ENCODE measurements at places on chromosomes 4 and X.

GRCh38 chrX:42420426-42420825, 357.5 kb downstream of the PPP1R2C start:
- DNase-seq: no peak

GRCh38 chr4:177484613-177485021, 42.4 kb upstream of the AGA start:
- no peak for DNase-seq

GRCh38 chr4:42906341-42906740, 13.8 kb downstream of the GRXCR1 start:
- DNase-seq: peak; percentile 22

DNA sequence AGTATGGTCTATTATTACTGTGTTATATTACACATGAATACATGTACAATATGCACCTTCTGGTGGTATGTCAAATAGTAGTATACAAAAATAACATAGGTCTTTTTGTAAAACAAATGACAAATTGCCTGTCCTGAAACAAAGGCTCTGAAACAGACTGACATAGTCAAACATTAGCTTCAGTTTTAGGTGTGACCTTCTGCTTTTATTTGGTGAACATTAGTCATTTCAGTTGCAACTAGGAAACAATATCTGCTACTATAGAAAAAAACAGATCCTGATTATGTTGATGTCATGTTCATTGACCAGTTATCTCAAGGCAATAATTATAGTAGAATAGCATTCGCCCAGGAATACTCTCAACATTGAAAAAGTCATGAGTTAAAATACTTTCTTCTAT, 123.0 kb downstream of the CHRNA9 start:
- DNase-seq: no peak

- DNase-seq: no peak
Observed at GRCh38 chrX:56232221-56233082, at the start of gene KLF8. KLF8 (plus strand) TSS chrX:56232356; CDS start chrX:56233335, 979 bp downstream.

GRCh38 chr4:27129871-27130366, 269.3 kb downstream of the STIM2 start:
- no peak for DNase-seq

- DNase-seq: no peak
Observed at GRCh38 chr4:125045311-125045710, 269.4 kb upstream of the FAT4 start.

- no peak for DNase-seq
Observed at GRCh38 chr4:81442484-81443085, 29.1 kb downstream of the RASGEF1B start.

GRCh38 chrX:123924186-123924585, 37.3 kb upstream of the STAG2 start:
- peak; percentile 21 for DNase-seq

GRCh38 chrX:38375891-38376290, 23.5 kb downstream of the OTC start:
- peak; percentile 6 for DNase-seq

GRCh38 chr4:68905598-68905938, 46.0 kb downstream of the UGT2A3 start:
- no peak for DNase-seq

DNA sequence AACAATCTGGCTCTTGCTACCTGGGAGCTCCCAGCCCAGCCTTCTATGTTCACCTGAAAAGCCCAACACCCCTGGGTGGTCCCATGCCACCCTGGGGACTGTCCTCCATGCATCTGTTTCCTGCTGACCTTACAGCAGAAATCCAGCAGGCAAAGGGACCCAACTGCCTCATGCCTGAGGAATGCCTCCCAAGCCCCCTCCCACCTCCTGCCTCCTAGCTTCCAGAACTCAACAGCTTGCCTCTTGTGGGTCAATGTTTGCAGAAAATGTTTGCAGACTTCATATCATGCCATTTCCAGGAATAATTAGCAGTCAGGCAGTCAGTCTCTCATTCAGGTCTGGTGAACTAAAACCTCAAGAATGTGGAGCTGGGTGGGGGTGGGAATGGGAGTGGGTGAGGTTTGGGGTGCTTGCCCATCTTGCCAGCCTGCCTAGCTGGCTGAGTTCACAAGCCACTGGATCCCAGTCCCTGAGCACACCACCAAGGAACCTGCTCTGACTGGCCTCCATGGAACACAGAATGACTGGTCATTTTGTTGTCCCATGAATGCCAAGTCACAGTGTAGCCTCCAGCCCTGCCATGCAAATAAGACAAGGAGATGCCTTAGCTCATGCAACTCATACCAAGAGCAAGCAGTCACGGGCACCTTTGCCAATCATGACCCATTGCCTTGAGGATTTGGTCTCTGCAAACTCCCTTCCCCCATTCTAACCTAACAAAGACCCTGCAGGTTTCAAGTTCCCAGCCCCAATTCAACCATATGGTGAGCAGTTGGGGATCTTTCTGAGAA, 12.1 kb upstream of the PLAC1 start:
- no peak for DNase-seq

DNA sequence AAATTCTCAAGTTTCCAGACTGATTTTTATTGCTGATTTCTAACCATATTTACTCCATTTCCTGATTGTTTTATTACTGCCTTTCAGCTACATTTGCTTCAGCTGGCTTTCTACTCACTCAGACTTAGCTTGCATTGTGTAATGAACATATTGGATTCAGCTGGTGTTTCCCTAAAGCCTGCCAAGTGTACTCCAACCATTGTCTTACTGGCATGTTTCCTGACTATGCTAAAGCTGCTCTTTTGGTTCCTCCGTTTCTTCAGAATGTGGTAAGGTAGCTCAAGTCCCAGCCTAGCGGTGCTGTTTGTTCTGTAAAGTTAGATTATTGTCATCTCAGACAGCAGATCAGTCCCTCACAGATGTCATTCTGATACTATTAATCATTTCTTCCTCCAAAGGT, 53.1 kb upstream of the GLRA2 start:
- peak; percentile 40 for DNase-seq

- no peak for DNase-seq
Observed at GRCh38 chr4:183287309-183287659, 32.8 kb downstream of the CLDN22 start.

DNA sequence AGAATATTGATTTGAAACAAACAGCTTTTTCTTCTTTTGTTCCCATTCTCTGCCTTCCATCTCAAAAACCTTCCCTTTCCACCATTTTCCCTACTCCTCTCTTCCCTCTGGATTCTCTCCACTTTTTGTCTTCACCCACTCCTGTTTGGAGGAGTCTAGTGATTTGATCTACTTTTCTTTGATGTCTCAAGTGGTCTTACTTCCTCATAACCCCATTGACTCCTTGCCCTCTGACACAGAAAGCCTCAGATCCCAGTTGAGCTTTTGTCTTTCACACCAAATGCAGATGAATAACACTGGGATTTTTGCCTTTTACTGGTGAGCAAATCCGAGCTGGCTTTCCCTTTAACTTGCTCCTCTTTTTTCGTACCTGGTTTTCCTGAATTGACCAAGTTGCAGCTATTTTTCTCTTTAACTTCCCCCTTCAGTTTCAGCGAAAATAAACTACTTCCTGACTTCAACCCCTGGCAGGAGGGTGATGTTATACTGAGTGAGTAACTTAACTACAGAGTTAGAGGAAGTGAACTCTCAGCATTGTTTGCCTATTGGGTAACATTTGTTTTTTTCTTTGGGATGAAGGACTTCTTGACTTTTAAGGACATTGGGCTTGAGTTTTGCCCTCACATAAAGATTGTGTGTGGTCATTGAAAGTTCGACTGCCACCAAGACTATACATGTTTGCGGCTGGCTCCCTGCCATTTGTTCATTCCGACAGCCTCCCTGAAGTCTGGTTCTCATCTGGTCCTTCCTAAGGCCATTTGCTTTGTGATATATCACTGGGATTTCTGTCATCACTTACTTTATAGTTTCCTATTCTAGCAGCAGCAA, 392.8 kb upstream of the NR3C2 start:
- peak; percentile 75 for DNase-seq

DNA sequence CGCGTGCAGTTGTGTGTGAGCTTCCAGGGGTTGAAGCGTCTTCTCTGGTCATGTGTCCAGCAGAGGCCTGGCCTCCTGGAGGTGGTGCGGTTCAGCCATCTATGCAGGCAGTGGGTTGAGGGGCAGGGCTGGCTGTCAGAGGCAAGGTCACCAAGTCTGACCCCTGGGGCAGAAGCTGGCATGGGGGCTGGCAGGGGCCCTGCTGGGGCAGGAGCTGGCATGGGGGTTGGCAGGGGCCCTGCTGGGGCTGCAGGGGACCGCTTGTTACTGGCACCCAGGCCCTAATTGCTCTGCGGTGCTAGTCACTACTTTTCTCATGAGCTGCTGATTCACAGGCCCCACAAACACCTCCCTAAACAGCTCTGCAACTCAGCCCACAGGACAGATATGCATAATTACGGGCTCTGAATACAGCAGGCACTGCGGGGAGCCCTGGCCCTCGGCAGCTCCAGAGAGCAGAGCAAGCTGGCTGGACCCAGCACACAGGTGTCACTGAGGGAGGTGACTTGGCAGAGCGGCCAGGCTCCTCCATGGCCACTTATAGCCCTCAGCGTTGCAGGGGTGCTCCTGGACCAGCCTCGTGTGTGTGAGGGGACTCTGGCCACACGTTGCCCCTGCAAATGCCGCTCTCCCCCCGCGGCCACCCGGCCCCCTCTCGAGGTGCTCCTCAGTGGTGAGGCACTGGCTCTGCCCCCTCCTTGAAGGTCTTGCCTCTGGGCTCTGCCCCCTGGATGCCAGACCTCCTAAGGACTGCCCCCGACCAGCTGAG, 32.7 kb downstream of the CPLX1 start:
- no peak for DNase-seq

DNA sequence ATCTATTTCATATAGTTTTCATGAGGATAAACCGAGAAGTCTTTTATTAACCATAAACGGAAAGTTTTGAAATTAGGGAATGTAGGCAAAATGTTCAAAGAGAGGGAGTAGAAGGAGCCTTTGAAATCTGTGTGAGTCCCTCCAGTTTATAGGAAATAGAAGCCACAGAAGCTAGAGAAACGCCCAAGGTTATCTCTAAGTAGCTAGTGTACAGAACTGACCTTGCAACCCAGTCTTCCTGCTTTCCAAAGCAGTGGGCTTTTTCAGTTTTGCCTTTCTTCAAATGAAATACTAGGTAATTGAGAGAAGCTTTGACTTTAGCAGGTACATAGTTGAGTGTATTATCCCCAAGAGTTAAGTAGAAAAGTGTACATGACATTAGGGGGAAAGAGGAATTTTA, 39.4 kb downstream of the STIM2 start:
- DNase-seq: no peak

DNA sequence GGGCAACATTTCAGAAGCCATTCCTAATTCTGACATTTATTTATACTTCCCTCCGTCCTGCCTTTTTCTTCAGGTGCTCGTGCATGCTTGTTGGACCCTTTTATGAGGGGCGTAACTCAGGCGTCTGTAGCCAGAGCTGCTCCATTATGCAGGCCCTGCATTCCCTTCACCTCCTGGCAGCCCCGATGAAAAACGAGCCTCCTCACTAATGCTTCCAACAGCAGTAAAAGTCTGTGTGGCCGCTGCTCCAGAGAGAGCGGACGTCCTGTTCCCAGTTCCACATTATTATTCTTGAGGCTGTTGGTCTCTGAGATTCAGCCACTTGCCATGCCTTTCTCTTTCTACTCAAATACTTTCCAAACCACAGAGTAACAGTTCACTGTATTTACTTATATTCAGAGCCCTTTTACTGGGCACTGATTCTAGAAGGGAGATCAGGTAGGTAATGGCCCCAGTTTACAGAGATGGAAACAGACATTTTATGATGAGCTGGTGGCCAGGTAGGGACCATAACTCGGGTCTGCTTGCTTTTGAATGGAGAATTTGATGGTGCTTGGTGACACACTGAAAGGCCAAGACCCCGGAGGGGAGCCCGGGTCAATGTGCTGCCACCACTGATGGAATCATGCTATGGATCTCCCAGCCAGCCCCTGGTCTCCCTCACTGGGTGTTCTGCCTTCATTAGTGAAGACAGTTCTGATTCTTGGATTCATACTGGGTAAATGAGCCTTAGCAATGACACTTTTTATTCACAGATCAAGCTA, 101.0 kb downstream of the GATB start:
- DNase-seq: peak; percentile 64

- DNase-seq: no peak
Observed at GRCh38 chr4:106306561-106306960, 9.4 kb downstream of the TBCK start.

DNA sequence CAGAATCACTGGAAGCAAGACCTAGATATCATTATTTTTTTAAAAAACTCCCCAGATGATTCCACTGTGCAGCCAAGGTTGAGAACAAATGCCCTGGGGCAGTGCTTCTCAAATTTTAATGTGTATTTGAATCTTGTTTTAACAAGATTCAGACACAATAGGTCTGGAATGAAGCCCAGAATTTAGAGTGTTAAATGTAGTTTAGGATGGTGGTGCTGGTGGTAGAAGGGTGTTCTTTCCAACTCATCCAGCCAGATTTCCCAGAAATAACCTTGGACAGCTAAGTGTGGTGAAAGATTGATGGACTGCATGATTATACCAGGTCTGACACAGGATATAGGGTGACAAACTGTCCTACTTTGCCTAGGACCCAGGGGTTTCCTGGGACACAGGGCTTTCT, 120.1 kb upstream of the MED14 start:
- DNase-seq: no peak
